Daoy (cell line): ENCODE measurements at places on chromosomes 7 and 10.

DNA sequence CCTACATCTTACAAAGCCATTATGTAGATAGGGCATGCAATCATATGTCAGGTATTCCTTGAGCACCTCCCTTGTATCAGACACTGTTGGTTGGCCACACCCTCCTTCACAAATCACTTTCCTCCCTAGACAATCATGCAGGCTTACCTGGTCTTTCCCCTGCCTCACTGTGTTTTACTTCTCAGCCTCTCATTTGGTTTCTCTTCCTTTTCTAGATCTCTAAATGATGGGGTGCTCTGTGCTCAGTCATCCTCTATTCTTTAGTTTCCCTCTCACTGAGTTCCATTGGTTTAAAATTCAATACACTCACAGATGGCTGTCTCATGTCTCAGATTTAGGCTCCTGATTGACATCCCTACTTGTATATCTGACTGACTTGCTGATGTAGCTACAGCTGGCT lies 31.4 kb downstream of the ANK3 start:
- no peak for DNase-seq

DNA sequence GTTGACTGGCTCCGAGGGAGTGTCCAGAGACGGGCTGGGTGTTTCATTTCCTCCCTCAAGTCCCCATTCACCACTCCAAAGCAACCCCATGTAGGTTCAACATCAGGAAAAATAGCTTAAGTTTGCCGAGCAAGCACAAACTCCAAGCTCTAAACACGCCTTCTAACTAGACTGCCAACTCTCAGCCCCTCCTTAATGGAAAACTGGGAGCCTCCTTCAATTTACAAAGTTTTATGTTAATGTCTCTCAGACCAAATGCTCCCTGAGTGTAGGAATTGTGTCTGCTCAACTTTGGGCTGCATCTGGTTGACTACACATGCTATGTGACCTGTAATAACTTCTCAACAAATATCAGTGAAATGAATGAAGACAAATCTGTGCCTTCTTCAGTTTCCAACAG lies 87.5 kb downstream of the FAM204A start:
- DNase-seq: no peak

DNA sequence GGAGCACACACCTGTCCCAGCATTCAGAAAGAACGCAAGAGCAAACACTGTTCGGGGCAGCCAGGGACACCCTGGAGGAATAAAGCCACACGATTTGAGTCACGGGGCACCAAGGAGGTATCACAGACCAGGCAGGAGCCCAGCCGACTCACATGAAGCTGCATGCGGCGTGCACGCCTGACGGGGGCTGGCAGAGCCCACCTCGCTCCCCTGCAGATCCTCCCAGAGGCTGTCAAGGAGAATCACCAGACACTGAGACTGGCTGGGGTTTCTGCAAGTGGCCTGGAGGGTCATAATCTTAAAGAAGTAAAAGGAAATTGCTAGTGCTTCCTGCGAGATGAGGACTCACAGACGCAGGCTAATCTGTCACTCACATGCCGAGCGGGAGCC lies 61.6 kb downstream of the TCERG1L start:
- no peak for DNase-seq

DNA sequence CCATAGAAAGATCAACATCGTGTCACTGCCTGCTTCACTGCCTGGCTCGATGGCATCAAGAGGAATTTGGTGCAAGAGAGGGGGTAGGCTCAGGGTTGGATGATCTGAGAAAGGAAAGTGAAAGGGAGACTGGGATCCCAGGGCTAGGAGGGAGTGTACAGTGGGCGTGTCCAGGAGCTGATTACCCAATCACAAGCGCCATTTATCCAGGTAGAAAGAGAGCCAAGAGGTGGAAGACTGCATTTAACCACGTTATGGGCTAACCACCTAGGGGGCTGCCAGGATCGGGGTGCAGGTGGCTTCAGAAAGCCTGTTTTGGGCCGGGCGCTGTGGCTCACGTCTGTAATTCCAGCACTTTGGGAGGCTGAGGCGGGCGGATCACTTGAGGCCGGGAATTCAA lies 10.3 kb downstream of the PODXL start:
- peak; percentile 80 for DNase-seq

DNA sequence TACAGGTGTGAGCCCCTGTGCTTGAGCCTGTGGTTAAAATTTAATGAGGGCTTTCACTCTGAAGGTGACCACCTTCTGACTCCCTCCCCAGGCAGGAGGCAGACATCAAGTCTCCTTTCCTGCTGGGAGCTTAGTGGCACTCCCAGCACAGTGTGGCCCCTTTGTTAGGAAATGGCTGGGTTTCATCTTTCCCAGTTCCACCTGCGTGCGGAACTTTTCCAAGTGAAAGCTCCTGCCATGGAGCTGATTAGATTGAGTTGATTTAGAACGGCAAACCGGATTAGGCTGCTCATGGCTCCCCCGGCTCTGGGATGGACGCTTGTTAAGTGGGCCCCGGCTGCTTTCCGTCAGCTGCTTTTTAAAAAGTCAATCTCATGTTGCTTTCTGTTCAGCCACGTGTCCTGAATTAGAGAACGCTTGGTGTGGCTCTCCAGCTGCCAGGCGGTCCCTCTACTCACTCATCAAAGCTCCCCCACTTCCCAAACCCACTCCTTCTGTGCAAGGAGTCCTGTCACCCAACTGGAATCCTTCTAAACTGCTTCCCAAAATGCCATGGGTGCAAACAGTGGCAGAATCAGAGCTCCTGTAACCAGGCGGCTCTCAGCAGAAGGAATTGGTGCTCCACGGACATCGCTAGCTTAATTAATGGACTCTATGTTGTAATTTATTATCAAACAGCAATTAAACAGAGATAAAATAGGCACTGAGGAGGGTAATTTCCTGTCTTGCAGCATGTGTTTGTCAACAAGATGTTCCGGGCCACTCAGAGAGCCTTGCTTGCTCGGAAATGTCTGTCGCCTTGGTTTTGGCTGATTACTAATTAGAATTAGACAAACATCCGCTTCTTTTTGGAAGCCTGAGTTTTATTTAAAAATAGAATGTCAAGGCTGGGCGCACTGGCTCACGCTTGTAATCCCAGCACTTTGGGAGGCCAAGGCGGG lies 551.2 kb downstream of the GALNT17 start:
- no peak for DNase-seq

GRCh38 chr7:98329791-98330373 lies 48.4 kb downstream of the BRI3 start:
- DNase-seq: peak; percentile 30

- DNase-seq: peak; percentile 61
Measured at GRCh38 chr7:156194813-156195212, 382.6 kb upstream of the SHH start.
